ENCODE measurements at places on chromosomes 1 and 21.

GRCh38 chr1:181658581-181658980 lies 175.3 kb downstream of the CACNA1E start:
- no peak for DNase-seq

DNA sequence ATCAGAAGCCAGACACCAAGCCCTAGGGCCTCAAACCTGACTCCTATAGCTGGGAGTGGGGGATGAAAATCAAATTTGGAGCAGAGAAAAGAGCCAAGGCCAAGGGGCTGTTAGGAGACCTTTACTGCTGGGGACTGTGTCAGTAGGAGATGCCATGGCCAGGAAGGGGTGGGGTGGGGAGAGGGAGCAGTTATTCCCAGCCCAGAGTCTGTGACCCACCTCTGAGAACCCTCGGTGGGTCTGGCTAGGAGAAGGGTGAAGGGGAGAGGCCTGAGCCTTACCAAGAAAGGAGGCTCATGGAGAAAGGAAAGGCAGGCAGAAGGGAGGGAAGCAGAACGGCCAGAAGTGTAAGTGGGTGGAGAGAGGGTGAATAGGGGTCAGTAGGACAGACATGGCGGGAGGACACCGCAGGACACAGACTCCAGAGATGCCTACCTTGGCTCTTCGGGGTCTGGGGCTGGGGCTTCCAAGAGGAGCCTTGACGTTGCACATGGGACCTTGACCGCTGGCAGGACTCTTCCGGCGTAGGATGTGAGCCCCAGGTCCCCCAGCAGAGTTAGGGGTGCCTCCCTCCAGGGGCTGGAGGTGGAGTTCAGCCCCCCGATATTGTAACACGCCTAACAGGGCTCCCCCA lies 1.2 kb downstream of the ADAMTS4 start:
- no peak for DNase-seq

DNA sequence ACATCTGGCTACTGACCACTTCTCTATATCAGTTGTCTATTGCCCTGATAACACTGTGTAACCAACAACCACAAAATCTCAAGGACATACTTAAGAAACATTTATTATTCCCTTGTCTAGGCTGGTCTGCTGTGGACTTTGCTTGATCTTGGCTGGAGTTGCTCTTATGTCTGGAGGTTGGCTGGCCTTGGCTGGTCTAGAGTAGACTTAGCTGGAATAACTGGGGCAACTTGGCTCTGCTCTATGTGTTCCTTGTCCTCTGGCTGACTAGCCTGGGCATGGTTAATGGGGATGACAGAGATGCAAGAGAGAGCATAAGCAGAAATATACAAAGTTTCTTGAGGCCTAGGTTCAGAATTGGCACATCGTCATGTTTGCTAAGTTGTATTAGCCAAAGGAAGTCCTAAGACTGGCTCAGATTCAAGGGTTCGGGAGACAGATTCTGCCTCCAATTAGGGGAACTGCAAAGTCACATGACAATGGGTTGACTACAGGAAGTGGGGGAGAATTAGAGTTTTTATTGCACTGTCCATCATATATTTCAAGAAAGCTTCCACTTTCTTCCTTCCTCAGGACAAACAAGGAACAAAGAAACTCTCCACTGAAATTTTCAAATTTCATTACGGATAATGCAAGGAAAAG lies 61.4 kb upstream of the HMCN1 start:
- DNase-seq, result no peak

DNA sequence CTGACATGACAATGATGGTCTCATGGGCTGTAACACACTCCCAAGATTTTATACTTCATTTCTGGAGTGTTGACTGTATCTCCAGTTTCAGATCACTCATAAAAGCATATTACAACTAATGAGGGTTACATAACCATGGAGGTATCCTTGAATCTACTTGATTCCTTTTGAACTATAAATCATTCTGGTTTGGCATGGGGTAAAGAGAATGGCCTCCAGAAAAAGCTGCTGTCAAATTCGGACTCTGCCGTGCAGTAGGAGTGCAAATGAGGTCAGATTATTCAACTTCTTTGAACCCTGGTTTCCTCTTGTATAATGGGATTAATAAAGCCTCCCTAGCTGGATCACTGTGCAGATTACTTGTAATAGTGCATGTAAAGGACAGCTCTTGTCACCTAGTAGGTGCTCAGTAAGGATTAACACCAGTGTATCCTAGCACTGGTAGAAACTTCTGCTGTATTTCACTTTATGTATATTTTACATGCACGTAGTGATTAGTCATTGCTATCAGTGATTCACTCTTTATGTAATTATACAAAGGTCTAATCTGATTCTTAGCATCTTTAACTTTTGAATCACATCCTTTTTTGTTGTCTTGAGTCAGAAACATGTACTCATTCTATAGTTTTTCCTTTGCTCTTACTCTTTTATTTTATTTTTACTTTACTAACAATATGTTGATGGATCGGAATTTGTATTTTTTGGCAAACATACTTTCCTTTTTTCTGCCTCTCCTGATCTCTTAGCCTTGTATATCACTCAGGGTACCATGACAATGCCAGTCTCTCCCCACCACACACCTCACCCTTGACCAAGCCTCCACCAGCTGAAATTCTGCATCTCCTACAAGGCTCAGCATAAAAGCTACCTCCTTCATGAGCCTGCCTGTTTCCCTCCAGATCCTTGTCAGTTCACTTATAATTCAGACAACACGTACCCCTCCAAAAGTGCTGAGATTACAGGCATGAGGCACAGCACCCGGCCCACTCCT lies 3.2 kb downstream of the LRRC8C start:
- no peak for DNase-seq

DNA sequence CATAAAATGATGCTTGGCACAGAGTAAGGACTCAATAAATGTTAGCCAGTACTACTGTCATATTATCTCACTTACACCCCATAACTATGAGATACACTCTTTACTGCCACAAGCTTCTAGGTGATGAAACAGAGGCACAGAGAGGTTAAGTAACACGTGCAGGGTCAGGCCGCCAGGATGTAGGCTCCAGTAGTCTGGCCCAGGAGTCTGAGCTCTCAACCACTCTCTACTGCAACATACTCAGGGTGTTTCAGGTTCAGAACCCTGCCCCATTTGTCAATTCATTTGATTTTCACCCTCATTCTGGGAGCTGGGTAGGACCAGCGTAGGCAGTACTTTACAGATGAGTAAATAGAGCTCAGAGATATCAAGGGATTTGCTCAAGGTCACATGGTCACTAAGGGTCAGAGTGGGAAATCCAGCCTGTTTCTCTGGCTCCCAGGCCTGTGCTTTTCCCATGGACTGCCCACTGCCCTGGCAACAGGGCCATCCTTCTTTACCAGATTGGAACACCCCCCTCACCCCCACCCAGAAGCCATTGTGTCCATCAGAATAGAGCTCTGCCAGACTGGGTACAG lies 21.2 kb downstream of the IQGAP3 start:
- no peak for DNase-seq

GRCh38 chr21:33870768-33871167 lies 44.8 kb downstream of the ATP5PO start:
- no peak for DNase-seq

Measured in COR-L47 (cell line).